ENCODE measurements at places on chromosomes 7 and 10. TPM values are rescaled to one million over a fixed set of nuclear protein-coding genes. Genes with fewer than 3 reads are reported as not detected.

Gene FOXP2
- total RNA-seq: 16.7 TPM

Gene CHAT
- total RNA-seq: not detected

Gene CHRM2
- 0.55 TPM for total RNA-seq

GRCh38 chr7:90972906-90973550 lies 291.2 kb upstream of the FZD1 start:
- H3K4me3 ChIP-seq: no peak overlapping the region
- no peaks in the 10 kb centered on the region for H3K27me3 ChIP-seq
- H3K36me3 ChIP-seq: no peaks in the 10 kb centered on the region
- H3K27ac ChIP-seq: no peak overlapping the region
- H3K4me1 ChIP-seq: no peaks in the 10 kb centered on the region

DNA sequence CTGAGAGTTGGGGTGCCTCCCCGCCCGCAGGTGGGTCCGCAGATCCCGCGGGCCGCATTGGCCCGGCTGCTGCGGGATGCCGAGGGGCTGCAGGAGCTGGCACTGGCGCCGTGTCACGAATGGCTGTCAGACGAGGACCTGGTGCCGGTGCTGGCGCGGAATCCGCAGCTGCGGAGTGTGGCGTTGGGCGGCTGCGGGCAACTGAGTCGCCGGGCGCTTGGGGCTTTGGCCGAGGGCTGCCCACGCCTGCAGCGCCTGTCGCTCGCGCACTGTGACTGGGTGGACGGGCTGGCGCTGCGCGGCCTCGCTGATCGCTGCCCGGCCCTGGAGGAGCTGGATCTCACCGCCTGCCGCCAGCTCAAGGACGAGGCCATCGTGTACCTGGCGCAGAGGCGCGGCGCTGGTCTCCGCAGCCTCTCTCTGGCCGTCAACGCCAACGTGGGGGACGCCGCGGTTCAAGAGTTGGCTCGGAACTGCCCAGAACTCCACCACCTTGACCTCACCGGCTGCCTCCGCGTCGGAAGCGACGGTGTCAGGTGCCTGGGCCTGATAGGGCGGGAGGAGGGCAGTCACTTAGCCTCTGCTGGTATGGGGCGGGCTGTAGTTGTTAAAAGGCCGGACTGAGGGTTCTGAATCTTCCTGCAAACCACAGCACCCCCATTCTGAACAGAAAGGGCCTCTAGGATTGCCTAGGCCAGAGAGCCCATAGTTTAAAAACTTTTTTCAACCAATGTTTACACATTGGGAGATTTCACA lies 1.3 kb downstream of the FBXL15 start:
- H3K27me3 ChIP-seq: no peaks in the 10 kb centered on the region
- peak overlapping the region; percentile 89 for H3K27ac ChIP-seq
- peaks cover 21% of the 10 kb centered on the region for H3K4me1 ChIP-seq
- no peak for DNase-seq

DNA sequence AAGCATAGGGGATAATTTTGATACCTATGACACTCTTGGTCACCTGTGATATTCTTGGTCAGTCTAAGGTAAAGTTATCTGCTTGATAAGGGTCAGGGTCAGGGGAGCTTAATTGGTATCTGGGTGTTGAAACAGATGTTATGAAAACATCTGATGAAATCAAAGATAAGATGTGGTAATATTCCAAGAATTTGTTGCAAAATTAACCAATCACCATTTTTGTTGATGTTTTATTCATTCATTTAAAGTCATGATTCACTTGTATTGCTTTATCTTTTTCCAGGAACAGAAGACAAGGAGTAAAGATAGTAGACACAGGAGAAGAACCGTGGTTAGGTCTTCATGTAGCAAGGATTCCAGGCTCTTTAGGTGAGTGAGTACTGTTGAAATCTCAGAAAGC lies 103.1 kb downstream of the SEMA3C start:
- DNase-seq: no peak
- H3K4me3 ChIP-seq: no peak overlapping the region
- H3K27me3 ChIP-seq: no peaks in the 10 kb centered on the region
- H3K4me1 ChIP-seq: no peaks in the 10 kb centered on the region
- no peaks in the 10 kb centered on the region for H3K36me3 ChIP-seq

GRCh38 chr7:99693427-99694200 lies 13.8 kb upstream of the CYP3A5 start:
- no peaks in the 10 kb centered on the region for H3K4me1 ChIP-seq
- H3K4me3 ChIP-seq: no peak overlapping the region
- H3K36me3 ChIP-seq: no peaks in the 10 kb centered on the region
- H3K27ac ChIP-seq: no peak overlapping the region

GRCh38 chr10:120318862-120319261 lies 138.2 kb upstream of the PLPP4 start:
- H3K4me3 ChIP-seq: no peak overlapping the region
- no peak for DNase-seq
- no peak overlapping the region for H3K27ac ChIP-seq
- no peaks in the 10 kb centered on the region for H3K4me1 ChIP-seq
- no peaks in the 10 kb centered on the region for H3K36me3 ChIP-seq

GRCh38 chr10:4623200-4623599 lies 202.8 kb upstream of the AKR1E2 start:
- H3K36me3 ChIP-seq: no peaks in the 10 kb centered on the region
- no peak overlapping the region for H3K4me3 ChIP-seq
- DNase-seq: no peak
- H3K27me3 ChIP-seq: no peaks in the 10 kb centered on the region
- H3K4me1 ChIP-seq: no peaks in the 10 kb centered on the region

- no peak overlapping the region for H3K27ac ChIP-seq
- H3K27me3 ChIP-seq: no peaks in the 10 kb centered on the region
- no peak for DNase-seq
These were observed 43.2 kb downstream of the BTRC start for GRCh38 chr10:101397140-101397539.

DNA sequence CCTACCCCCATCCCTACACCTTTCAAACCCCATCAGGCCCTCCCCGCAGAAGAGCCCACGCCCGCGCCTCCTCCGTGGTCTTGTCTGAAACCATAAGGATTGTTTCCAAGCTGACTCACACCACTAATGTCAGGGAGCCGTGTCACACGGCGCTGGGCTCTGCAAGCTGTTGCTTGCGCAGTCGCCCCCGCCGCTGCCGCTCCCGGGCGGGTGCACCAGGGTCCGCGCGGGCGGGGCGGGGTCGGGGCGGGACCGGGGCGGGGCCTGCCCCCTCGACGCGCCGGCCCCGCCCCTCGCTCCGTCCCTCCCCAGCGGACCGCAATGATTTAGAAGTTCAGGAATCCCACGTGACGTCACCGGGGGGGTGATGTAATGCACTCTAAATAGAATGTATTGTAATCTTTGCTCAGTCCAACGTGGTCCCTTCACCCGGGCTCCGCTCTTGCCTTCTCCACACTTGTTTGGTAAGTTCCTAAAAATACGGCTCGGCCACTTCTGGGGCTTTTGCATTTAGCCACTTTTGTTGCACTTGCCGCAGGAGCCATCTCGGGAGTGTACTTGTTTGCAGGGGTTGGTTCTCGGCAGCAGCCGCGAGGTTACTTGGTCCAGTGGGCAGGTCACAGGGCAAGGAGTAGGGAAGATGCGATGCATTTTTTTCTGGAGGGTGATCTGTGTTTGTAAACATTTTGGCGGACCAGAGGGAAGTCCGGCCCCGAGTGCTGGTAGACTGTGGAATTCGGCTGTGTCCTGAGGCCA lies 3.2 kb upstream of the CREB5 start:
- peak overlapping the region; percentile 46 for H3K27ac ChIP-seq
- peak; percentile 93 for DNase-seq
- H3K4me1 ChIP-seq: peaks cover 7% of the 10 kb centered on the region
- H3K27me3 ChIP-seq: no peaks in the 10 kb centered on the region

Measured in ovary (tissue), 10 donors.